ENCODE measurements at places on chromosomes 4 and X. TPM values are rescaled to one million over a fixed set of nuclear protein-coding genes. Genes with fewer than 3 reads are reported as not detected.

GRCh38 chr4:174444390-174444789, 77.9 kb downstream of the HPGD start:
- DNase-seq, result no peak

- DNase-seq, result no peak
Measured at GRCh38 chrX:109841257-109841656, 108.2 kb upstream of the ACSL4 start.

- DNase-seq, result no peak
Measured at GRCh38 chr4:16411501-16412085, 185.3 kb upstream of the TAPT1 start.

Gene LRP2BP
- 0.31 TPM for total RNA-seq

- DNase-seq, result no peak
Measured at GRCh38 chr4:139470997-139471665, 17.2 kb downstream of the RAB33B start.

Gene TLR6
- total RNA-seq, result 1.3 TPM

DNA sequence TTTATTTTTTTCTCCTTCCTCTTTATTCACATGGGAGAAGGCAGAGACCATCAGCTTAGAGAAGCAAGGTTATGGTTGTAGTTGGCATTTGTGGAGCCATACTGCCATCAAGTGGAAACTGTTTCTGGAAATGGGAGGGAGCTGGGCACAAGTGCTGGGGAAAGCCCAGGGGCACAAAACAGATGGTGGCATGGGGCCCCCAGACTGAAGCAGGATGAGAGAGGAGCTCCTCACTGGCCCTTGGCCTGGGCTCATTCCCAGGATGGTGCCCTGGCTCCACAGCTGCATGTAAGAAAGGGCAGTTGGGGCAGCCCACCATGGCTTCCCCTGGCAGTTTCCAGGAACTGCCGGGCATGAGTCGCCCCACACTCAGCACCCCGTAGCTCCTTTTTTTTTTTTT, 59.2 kb downstream of the NBDY start:
- no peak for DNase-seq

DNA sequence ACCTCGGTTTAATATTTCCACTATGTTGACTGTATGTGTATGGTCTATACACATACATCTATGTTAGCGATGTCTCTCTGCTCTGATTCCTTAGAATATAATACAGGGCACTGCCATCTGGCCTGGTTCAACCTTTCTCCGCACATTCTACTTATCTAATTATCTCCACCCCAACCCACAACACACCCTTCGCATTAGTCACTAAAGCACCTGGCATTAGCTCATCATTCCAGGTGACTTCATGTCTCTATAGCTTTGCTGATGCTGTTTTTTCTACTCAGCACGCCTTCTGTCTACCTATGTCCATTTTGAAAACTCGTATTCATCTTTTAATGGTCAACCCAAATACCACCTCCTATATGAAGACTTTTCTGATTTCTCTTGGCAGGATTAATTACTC, 425.2 kb upstream of the RASGEF1B start:
- DNase-seq, result no peak

GRCh38 chr4:148730766-148731165, 288.6 kb upstream of the NR3C2 start:
- no peak for DNase-seq

GRCh38 chr4:69089388-69089787, 6.9 kb upstream of the UGT2B7 start:
- no peak for DNase-seq

DNA sequence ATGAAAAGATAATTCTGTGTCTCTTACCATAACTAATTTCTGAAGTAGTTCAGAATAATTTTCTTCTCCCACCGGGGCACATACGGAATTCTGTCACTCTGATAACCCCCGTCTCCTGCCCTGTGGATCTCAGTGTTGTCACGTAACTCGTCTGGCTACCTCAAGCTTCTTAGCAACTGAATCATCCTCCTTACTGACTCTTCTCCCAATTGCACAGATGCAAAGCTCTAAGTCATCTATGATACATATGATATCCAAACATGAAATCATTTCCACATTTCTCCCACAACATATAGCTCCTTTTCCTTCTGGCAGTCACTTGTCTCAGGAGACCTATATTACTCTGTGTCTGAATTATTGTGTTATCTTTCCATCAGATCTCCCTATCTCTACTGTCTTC, 1043.1 kb upstream of the TENM3 start:
- no peak for DNase-seq

GRCh38 chr4:109588176-109588575, 28.1 kb downstream of the MCUB start:
- no peak for DNase-seq

Gene MAGIX
- total RNA-seq, result 1.6 TPM

- peak; percentile 25 for DNase-seq
Measured at GRCh38 chrX:103919270-103919637, 43.2 kb upstream of the TMSB15B start.

Gene TSC22D3
- total RNA-seq, result 17.1 TPM

- DNase-seq, result no peak
Measured at GRCh38 chrX:14026121-14026520, 3.6 kb downstream of the GEMIN8 start.

GRCh38 chrX:23945206-23945605, 37.4 kb downstream of the CXorf58 start:
- no peak for DNase-seq

Gene IL13RA1
- 62.9 TPM for total RNA-seq

Gene SPIN4
- 3.8 TPM for total RNA-seq

DNA sequence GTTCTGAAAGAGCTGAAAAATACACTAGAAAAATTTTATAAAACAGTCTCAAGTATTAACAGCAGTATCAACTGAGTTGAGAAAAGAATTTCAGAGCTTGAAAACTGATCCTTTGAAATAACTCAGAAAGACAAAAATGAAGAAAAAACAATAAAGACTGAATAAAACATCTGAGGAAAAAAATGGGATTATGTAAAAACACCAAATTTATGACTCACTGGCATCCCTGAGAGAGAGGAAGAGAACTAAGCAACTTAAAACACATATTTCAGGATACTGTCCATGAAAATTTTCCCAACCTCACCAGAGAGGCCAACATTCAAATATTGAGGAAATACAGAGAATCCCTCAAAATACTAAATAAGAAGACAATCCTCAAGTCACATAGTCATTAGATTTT, 22.9 kb downstream of the PABPC4L start:
- DNase-seq, result no peak

Gene YIPF6
- 41.4 TPM for total RNA-seq

GRCh38 chrX:38661561-38661960, 100.2 kb downstream of the TSPAN7 start:
- DNase-seq, result no peak

DNA sequence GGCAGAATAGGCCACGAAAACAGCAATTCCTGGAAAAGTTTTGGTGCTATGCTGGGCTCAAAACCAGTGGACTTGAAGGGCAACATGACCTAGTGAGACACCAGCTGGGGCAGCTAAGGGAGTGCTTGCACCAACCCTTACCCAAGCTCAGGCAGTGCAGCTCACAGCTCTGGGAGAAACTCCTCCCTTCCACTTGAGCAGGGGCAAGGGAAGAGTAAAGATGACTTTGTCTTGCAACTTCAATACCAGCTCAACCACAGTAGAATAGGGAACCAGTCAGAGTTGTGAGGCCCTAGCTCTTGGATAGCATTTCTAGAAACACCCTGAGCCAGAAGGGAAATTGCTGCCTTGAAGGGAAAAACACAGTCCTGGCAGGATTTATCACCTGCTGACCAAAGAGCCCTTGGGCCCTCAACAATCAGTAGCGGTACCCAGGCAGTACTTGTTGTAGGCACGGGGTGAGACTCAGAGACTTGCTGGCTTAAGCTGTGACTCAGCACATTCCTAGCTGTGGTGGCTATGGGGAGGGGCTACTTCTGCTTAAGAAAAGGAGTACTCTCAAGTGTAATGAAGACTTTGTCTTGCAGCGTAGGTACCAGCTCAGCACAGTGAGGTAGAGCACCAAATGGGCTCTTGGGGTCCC, 19.7 kb upstream of the ABCG2 start:
- peak; percentile 74 for DNase-seq

- no peak for DNase-seq
Measured at GRCh38 chr4:4317496-4318232, 27.6 kb downstream of the ZBTB49 start.

Gene NLRP2B
- total RNA-seq, result not detected

DNA sequence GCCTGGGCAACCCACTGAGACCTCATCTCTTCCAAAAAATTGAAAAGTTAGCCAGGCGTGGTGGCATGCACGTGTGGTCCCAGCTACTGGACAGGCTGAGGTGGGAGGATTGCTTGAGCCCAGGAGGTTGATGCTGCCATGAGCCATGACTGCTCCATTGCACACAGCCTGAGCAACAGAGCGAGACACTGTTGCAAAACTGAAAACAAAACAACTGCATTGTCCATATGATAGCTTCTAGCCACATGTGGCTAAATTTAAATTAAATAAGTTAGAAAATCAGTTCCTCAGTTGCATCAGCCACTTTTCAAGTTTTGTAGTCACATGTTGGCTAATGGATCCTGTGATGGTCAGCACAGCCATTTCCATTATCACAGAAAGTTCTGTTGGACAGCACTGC, 67.9 kb downstream of the GAB1 start:
- no peak for DNase-seq

Gene TMEM271
- total RNA-seq, result not detected

Gene CENPVL2
- total RNA-seq, result not detected

DNA sequence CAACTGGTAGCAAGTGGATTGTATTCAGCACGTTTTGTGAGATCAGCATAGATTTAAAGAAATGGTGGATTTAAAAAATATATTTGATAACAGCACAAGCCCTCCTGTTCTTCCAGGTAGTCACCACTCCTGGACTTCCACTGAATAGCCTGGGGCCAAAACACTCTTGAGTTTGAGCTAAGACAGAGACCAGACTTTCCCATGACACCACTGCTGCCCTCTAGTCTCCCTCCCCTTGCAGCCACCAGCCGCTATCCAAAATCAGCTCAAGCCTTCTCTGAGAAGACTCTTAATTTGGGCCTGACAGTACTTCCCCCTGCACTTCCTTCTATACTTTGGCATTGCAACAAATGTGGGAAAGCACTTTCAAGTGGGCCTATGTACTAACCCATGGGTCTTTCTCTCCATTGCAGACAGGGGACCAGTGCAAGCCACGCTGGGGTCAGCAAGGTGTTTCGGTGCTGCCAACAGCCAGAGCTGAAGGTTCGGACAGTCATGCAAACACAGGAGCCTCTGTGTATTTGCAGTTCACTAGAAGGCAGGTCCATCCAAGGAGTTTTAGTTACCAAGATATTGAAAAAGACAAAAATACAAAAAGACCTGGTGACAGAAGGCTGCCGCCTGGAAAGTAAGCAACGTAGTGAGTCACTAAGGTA, 40.5 kb upstream of the KLHL13 start:
- no peak for DNase-seq

GRCh38 chr4:178196751-178197374, 754.6 kb upstream of the AGA start:
- DNase-seq, result no peak

- DNase-seq, result no peak
Measured at GRCh38 chr4:88757776-88758175, 60.1 kb upstream of the NAP1L5 start.

Gene RNF212
- not detected for total RNA-seq

DNA sequence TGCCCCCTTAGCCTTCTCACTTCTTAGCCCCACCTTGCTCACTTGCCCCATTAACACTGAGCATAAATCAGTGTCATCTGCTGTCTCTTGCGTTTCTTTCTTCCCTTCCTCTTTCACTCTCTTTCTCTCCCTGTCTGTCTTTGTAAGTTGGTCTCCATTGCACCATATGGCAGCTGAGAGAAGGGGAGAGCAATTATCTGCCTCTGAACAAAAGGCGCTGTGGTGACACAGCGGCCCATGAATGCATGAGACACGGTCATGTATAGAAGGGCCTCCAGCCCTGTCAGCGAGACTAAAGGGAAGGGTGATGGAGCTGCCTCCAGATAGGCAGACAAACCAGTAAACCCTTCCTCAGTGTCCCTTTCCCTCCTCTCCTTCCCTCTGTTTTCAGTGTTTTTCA, 88.8 kb upstream of the PCDH18 start:
- no peak for DNase-seq

DNA sequence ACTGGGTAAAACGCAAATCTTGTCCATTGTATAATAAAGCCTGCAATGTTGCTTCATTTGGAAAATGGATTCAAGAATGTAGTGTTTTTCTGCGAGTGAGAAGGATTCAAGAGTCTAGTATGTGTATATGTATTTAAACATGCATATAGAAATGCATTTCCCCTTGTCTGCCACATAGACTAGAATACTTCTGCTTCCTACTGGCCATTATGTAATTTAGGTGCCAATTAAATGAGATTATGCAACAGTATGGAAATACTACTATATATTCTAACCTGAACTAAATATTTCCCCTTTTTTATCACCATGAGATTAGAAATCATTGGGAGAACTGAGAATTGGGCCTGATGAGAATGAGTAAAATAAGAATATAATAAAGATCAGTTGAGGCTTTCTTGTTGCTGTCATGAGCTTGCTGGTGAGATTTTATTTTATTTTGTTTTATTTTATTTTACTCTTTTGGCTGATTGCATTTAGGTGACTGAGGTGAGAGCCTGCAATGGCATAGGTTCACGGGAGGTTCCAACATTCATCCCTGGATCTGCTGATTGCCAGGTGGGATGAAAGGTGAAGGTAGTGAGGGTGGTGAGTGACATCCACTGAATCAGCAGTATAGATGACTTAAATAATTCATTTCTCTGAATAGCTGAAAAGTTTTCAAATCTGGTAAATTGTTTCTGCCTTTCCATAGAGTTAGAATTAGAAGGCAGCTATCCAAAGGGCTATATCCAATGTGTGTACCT, 95.6 kb upstream of the SLC4A4 start:
- DNase-seq, result no peak

GRCh38 chr4:24130637-24131036, 240.8 kb upstream of the PPARGC1A start:
- DNase-seq, result no peak

Gene TCEAL6
- total RNA-seq, result not detected

DNA sequence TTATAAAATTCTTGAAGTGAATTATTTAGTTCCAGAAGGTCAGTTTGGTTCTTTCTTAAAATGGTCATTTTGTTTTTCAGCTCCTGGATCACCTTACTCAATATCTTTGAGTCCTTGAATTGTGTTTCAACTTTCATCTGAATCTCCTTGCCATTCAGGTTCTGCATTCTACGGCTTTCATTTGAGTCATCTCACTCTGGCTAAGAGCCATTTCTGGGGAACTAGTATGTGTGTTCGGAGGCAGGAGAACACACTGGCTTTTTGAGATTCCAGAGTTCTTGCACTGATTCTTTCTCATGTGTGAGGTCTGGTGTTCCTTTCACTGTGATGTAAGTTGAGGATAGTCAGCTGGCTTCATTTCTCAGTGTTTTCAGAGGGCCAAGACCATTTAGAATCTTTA, 708.4 kb upstream of the FRG1 start:
- DNase-seq, result no peak
